Mucosa of gallbladder (tissue), 1 donor: ENCODE measurements at places on chromosomes 2 and 18.
A peak's percentile ranks its signal among the peaks of the same experiment; 100 is the strongest.

DNA sequence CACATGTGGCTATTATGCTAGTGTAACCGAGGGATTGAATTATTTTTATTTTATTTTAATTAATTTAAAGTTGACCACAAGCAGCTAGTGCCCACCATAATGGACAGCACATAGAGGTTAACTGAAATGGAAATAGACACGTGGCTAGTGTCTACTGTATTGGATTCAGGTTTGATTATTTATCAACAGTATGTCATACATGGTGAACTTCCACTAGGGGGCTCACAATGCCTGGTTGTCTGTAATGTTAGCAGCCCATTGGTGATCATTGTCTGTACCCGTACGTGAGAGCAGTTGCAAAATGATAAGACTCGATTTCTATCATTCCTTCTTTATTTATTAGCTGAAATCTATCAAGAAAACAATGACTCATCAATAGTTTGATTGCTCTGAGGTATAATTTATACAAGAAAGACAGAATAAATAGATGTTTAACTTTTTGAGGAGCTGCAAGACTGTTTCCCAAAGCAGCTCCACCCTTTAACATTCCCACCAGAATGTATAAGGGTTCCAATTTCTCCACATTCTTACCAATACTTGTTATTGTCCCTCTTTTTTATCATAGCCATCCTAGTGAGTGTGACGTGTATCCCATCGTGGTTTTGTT, 76.5 kb downstream of the CYBRD1 start:
- DNase-seq, result peak; percentile 35

GRCh38 chr2:42338567-42339190, 22.3 kb downstream of the COX7A2L start:
- no peak for DNase-seq

GRCh38 chr2:109533823-109534222, 79.9 kb downstream of the SEPTIN10 start:
- DNase-seq, result no peak

GRCh38 chr2:26479789-26480565, 2.1 kb upstream of the OTOF start:
- DNase-seq, result no peak

DNA sequence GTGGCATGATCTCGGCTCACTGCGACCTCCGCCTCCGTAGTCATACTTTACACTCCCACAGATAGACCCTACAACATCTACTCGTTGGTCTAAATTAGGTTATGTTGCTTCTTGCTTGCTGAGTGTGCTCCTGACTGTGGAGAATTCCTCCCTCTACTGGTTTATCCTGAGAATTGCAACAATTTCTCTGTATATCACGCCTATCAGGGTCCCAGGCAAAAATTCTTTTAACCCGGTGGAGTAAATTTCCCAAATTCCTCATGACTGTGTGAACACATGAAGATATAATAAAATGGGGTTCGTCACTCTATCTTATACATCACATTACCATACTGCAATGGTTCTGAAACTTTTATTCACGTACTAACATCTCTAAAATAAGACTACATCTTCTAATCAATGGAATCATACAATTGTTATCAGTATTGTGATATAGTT, 156.7 kb downstream of the EVA1A start:
- DNase-seq, result no peak

- no peak for DNase-seq
Observed at GRCh38 chr2:76204048-76204447, 493.3 kb upstream of the GCFC2 start.

GRCh38 chr18:24115628-24116027, 23.2 kb upstream of the CABYR start:
- DNase-seq, result no peak

- DNase-seq, result no peak
Observed at GRCh38 chr2:69489793-69490192, 52.6 kb upstream of the NFU1 start.

DNA sequence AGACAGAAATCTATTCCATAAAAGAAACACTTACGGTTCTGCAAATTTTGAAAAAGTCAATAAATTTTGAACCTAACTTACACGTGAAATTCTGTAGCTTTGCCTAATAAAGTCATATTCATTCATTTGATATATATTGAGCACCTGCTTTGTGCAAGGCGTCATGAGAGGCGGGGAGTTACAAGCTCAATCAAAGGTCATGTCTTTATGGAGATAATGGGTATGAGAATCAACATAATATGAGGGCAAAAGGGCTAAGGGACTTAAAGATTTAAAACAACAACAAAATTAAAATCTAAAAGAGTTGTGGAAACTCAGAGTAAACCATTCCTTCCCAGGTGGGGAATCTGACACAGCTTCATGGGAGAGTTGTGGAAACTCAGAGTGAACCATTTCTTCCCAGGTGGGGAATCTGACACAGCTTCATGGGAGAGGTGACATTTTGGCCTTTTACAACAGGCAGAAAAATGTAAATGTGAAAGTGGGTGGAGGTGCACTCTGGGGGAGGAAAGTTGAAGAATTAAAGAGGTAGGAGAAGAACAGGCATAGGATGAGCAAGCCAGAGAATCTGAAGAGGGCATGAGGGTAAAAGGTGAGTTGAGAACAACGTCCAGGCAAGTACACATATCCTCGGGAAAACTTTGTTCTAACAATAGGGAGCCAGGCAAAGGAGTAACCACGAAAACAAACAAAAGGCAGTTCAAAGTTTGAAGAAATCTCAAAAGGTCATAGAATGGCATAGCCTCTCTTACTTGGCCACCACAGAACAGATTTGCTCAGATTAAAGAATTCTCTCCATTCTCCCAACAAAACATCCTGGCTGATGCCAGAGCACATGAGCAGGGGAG, 49.5 kb upstream of the CD226 start:
- no peak for DNase-seq

- DNase-seq, result no peak
Observed at GRCh38 chr2:155994315-155994714, 338.2 kb downstream of the NR4A2 start.

- no peak for DNase-seq
Observed at GRCh38 chr2:86566158-86566820, 3.0 kb upstream of the CHMP3 start.

GRCh38 chr2:81598453-81598852, 1293.9 kb upstream of the LRRTM1 start:
- DNase-seq, result no peak

DNA sequence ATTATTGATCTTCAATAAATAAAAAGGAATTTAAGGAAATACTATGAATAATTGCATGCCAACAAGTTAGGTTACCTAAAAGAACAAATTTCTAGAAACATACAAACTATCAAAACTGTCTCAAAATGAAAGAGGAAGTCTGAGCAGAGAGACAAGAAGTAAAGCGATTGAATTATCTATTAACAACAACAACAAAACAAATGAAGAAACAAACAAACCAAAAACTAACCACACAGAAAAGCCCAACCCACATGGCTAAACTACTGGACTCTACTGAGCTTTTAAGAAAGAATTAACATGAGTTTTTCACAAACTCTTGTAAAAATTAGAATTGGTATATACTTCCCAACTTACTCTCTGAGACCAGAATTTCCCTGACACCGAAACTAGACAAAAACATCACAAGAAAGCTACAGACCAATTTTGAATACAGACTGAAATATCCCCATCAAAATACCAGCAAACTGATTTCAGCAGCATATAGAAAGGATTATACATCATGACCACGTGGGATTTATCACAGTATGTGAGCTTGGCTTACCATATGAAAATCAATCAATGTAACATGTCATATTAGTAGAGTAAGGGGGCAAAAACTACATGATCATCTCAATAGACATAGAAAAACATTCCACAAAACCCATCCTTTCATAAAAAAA, 16.6 kb upstream of the GALNT1 start:
- no peak for DNase-seq

DNA sequence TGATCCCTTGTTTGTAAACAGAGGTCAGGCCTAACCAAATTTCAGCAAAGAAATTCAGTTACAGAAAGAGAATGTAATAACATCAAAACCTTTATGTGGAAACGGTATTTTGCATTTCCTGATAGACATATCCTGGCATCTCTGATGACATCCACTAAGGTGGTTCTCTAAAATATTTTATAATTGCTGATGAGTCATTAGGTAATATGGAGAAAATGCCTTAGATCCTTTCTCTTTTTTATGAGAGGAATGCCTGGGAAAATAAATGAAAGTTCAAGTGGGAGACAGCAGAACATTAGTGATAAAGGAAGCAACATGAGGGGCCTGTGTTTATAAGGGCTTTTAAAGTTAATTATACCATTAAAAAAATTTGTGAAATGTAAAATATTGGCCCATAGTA, 72.6 kb downstream of the PLCL1 start:
- no peak for DNase-seq
